ENCODE measurements at places on chromosomes 7 and 10.

DNA sequence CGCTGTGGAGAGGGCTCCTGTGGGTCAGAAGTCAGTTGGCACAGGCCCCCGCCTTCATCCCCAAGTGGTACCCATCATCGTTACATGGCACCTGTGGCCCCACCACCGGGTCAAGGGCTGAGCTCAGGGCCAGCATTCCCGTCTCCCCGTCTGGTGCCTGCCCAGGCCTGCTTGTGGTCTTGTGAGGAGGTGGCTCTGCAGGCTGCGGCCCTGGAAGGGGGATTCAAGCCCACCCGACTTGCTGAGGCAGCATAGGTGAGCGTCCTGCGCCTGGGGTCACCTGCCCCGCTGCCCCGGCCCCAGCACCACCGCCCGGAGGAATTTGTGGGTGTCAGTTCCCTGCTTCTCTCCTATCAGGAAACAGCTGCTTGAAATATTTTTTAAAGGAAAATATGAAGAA lies 53.0 kb upstream of the EN2 start:
- no peak for DNase-seq

DNA sequence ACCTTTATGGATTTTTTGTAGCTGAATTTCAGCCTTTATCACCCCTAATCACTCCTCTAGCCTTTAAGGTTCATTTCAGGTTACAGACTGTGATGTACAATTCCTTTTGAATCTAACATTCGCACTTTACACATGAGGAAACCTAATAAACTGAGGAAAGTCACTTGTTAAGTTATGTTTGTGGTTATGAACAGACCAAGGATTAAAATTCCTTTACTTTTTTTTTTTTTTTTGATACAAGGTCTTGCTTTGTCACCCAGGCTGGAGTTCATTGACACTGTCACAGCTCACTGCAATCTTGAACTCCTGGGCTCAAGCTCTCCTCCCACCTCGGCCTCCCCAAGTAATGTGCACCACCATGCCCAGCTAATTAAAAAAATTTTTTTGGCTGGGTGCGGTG lies 3.6 kb downstream of the MCU start:
- no peak for DNase-seq

DNA sequence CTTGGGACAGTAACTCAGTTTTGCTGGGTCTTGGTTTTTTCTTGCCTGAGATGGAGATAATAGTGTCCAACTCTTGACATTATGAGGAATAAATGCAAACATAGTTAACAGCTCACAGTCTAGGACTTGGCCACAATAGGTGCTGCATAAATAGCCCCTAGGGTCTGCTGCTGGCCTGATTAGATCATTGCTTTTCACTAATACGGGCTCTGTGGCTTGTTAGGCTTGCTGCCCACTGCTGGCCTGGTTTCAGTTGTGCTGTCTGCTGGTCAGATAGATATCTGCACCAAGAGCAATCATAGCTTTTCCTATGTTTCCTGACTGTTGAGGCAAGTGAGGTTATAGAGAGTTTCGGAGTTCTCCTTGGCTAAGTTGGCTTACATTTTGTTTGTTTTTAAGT lies 246.1 kb downstream of the DNAJB9 start:
- no peak for DNase-seq

DNA sequence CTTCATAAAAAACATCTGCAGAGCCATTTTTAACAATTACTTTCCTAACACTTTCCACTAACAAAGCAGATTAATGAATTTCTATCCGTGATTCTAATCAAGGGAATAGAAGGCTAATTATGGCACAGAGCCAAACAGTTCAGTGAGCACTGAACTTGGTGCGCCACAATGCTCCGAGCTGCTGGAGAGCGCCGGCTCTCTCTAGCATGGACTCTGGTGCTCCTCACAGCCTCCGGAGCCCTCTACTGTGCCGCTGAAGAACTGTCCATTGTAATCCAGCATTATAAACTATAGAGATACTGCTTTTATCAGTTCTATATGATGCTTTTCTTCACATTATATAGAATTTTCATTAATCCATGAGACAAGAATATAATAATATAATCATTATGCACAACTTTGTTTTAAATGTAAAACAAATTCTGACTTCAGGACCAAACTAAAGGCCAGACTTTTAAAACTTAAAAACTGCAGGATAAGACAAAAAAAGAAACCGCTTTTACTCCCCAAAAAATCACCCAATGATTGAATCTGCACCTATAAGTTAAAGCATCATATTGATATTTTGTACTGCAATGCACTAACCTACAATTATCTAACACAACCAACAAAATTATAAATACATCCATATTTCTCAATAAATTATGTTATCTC lies 123.6 kb downstream of the RNF32 start:
- peak; percentile 11 for DNase-seq

GRCh38 chr10:24202181-24202570 lies 6.8 kb upstream of the KIAA1217 start:
- DNase-seq, result no peak

- DNase-seq, result no peak
Measured at GRCh38 chr10:132977076-132977475, 34.7 kb upstream of the CFAP46 start.

DNA sequence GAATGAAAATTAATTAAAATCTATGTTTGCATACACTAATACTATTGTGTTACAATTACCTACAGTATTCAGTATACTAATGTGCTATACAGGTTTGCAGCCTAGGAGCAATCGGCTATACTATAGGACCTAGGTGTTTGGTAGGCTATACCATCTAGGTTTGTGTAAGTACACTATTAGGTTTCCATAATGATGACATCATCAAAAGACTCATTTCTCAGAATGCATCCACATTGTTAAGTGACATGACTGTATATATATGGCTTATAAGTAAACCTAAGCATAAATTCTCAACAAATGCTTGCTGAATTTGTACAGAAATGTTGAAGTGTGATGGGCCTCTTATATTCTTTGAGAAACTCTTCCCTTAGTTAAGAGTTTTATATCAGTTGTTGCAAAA lies 206.5 kb upstream of the ZWINT start:
- no peak for DNase-seq

DNA sequence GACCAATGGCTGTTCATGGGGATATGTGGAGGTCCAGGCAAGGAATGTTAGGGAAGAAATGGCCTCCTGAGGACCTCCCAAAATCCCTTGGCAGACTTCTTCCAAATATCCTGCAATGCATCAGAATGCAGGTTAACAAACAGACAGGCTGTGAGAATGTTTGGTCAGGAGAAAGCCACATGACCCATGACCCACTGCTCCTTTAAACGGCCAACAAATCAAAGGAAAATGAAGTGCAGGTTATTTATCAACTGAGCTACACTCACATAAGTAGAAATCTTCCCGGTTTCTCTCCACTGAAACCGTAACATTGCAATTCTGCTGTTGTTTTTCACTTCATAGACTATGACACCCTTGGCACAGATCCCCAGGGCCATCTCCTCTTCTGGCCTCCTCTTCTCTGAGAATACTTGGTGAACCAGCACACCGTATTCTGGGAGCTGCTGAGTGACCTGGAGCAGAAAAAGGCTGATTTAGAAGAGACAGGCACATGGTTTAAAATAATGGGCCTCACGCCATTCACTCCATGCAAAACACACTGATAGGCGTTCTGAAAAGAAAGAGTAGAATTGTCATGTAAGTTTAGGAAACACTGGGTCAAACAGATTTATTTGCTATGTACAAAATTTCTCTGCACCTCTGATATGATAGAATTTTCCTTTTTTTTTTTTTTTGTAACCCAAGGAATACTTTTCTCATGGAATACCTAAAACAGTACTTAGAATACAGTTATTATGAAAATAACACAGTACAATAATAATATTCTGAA lies 67.8 kb downstream of the FRMPD2 start:
- DNase-seq, result no peak

DNA sequence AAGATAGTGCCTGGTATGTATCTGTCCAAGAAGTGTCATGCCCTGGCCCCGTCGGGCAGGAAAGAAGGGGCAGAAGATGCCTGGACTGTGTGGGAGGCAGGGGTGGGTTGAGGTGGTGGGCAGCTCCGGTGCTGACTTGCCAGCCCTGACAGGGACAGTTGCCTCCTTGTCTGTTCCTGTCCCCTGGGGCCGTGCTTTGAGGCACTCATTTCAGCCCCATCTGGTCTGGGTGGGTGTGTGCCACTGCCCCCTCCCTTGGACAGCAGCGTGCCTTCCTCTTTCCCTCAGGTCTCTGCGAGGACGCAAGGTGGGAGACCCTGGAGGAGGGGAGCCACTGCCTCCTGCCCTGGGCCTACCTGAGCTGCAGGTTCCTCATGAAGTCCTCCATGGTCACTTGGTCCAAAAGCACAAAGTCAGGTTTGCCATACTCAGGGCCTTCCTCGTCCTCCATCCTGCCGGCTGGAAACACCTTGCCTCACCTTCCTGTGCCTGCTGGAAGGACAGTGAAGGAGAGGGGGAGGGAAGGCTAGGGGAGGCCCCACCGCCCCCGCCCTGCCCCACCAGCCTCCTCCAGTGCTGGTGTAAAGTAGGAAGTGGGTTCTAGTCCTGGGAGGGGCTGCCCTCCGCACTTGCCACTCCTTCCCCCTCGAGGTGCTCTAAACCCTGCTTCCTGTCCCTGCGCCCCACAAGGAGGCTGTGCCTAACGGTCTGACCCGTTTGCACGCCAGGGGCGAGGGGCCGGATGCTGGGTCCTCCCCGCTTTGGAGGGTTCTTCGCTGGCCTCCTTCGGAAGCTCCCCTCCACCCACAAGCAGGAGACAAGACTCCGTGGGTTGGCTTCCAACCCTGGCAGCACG lies at the start of gene MYO1G:
TSS of gene MYO1G (minus strand) at position 505 of the 856 bp plus-strand sequence. CDS start at position 451, 54 bp downstream.
- no peak for DNase-seq

DNA sequence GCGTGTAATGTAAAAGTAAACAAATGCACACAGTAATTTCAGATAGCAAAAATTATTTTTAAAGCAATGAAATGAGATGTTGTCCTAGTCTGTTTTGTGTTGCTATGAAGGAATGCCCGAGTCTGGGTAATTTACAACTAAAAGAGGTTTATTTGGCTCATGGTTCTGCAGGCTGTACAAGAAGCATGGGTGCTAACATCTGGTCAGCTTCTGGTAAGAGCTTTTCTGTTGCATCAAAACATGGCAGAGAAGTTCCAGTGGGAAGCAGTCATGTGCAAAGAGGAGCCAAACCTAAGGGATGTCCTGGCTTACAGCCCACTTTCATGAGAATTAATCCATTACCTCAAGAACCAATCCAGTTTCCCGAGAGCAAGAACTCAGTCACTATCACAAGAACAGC lies 62.9 kb upstream of the MNX1 start:
- no peak for DNase-seq

GRCh38 chr10:47261121-47261520 lies 38.9 kb upstream of the GDF10 start:
- DNase-seq, result no peak

- no peak for DNase-seq
Measured at GRCh38 chr10:35167342-35167741, 40.7 kb downstream of the CREM start.

GRCh38 chr10:44723082-44723481 lies 188.1 kb upstream of the TMEM72 start:
- no peak for DNase-seq

DNA sequence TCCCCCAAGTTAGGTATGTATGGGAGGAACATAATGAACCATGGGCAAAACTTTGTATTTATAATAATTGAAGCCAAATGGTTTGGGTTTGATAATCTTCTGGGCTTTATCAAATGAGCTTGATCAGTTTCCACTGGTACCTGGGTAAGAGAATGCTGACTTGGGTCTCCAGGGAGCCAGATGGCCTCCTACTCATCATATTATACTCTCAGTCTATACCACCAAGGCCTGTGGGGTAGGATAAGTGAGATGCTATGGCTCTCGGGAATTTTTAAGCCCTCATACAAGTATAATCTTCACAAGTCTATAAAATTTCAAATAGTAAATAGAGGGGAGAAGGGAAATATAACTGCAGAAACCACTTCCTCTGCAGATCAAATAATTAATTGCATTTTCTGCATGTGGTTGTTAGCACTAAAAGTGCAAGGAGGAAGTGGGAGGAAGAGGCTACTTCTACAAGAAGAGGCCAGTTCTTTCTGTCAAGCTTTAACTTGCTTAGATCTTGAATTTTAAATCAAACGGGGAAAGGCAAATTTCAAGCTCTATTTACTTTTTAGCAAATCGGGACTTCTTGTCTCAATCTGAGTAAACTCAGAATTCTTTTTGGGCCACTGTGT lies 349.0 kb downstream of the SORCS1 start:
- no peak for DNase-seq

GRCh38 chr7:143395187-143396149 lies 13.2 kb downstream of the EPHA1 start:
- DNase-seq, result no peak

GRCh38 chr10:6123532-6123931 lies 34.7 kb downstream of the RBM17 start:
- no peak for DNase-seq

GRCh38 chr10:99544322-99544721 lies 11.6 kb downstream of the NKX2-3 start:
- DNase-seq, result no peak

- no peak for DNase-seq
Measured at GRCh38 chr7:107428642-107429041, 41.2 kb upstream of the GPR22 start.

GRCh38 chr7:23672033-23672432 lies 8.0 kb upstream of the FAM221A start:
- DNase-seq, result no peak

DNA sequence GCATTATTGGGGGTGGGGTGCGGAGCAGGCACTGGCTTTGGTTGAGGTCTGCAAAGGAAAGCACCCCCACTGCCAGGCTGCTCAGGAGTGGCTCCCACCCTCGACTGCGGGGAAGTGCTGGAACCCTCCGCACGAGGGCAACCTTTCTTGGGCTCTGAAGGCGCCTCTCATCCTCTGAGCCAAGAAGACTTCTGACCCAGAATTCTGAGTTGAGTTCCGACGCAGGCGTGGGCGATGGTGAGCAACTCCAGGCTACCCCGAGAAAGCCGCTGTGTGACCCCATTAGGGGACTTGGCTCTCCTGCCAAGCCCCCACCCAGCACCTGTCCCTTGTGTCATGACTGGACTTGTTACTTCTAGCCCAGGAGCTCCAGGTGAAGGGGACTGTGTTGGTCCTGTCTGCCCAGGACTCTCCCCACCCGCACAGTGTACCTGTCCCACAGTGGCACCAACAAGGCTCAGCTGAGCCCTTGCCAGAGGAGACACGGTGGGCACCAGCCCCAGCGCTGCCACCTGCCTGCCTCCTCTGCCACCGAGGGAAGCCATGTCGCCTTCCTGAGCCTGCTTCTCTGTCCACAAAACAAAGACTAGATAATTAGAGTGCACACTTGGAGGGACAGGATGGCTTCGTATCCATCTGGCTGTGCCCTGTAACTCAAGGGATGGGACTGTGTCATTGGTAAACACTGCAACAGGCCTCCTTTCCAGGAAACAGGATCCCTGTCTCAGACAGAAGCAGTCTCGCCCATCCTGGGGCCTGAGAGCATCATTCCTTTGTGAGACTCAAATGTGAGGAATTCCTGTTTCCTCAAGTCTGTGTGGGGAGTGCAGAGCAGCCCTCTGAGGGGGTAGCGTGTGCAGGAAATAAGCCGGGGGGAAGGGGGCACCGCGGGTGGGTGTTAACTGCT lies 128.8 kb downstream of the LHPP start:
- DNase-seq, result no peak

GRCh38 chr10:13376746-13377145 lies 28.7 kb upstream of the SEPHS1 start:
- no peak for DNase-seq

GRCh38 chr7:80815733-80816132 lies 103.1 kb downstream of the SEMA3C start:
- no peak for DNase-seq
